Activated naive CD4-positive, alpha-beta T cell (primary cell): ENCODE measurements at places on chromosomes 6 and 20.

- no peak for DNase-seq
Observed at GRCh38 chr6:142846459-142846831, 98.5 kb downstream of the HIVEP2 start.

DNA sequence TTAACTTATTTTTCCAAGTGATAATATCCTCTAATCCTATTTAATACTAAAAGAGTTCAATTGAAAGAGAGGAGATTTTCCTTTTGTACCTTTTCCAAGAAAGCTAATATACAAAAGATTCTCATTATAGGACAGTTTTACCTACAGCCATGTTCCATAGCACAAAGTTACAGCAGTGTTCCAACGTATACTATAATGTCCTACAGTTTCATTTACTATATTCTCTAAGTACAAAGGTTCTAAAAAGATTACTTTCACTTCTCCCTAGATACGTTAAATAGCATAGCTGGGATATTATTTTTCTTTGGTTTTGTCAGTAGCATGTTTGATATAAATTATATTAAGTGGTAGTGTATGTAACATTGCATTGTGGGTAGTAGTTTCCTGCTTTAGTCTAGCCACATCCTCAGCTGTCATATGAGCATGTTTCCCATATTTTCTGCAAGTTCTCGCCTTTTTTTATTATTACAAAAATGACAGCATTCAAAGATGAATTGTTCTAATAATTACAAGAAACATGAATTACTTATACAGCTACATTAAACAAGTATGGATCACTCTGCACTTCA is 4.4 kb upstream of the RUNX2 start:
- DNase-seq: no peak

- no peak for DNase-seq
Observed at GRCh38 chr6:116247285-116247684, 6.6 kb downstream of the TSPYL4 start.

DNA sequence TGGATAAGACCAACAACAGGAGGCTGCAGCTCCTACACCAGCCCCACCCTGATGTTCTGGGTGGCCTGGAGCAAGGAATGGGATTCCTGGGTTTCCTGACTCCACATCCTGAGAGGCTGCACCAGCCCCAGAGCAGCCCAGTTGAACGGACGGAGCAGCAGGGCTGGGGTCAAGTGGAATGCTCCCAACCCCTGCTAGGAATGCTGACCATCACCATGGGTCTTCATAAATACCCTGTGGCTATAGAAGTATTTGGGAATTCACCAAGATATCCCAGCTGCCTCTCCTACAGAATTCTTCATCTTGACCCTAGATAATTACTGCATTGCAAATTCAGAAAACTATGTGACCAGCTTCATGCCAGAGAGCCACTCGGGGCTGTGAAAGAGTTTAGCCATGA is 180.3 kb downstream of the THBS2 start:
- DNase-seq: no peak

GRCh38 chr6:22298475-22298890 is 1.6 kb upstream of the PRL start:
- DNase-seq: no peak

DNA sequence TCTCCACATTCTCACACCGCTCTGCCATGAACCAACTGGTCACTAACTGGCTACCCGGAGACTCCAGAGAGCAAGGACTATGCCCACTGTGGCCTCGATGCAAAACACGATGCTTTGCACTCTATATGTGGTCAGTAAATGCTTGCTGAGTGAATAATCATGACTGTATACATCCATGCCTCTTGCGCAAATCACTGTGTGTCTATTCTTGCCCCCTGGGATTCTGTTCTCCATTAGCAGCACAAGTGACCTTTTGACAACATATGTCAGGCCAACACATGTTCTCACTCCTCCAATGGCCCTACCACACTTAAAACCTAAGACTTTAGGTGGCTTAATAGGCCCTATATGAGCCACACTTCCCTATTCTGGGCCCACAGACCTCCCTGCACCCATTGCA is 16.9 kb downstream of the KIF16B start:
- DNase-seq: no peak

DNA sequence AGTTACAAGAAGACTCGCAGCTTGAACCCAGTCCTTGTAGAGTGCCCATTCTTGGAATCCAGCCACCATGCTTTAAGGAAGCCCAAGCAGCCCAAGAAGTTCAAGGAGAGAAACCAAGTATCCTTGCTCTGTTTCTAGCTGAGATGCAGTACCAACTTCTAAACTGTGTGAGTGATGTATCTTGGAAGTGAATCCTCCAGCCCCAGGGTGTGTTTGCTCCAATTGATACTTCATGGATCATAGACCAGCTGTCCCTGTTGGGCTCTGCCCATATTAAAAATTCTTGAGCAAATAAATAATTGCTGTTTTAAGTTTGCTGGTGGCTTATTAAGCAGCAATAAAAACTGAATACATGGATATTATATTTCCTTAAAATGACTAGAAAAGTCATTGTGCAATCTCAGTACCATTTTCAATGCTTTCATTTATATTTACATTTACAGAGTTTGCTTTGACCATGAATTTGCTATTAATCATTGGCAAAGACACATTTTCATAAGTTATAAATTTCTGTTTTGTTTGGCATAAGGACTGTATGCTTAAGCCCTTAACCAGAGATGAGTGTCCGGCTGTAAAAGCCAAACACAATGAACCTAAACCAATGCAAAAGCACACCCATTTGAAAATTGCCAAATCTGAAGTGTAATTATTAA is 9.2 kb downstream of the SPTLC3 start:
- no peak for DNase-seq

- no peak for DNase-seq
Observed at GRCh38 chr6:65633501-65633900, 73.5 kb downstream of the EYS start.

GRCh38 chr6:149445095-149445466 is 39.7 kb downstream of the ZC3H12D start:
- DNase-seq: no peak

- peak; percentile 56 for DNase-seq
Observed at GRCh38 chr6:16332175-16332542, 93.8 kb downstream of the GMPR start.

DNA sequence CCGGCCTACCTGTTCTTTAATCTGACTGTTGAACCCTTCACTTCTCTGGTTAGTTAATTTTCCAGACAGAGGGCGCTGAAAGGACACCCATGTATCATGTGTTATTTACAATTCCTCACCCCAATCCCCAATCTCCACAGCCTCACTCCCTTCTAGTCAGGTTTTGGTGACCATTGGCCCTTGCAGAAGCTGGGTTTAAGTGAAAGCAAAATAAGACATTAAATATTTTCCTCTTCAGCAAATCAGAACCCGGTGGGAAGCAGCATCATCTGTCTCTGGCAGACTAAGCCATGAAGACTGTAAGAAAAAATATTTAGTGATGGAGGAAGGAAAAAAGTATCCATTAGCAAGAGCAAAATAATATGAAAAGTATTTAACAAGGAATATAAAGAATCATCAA is 9.4 kb upstream of the HLA-DQA1 start:
- DNase-seq: no peak

- DNase-seq: no peak
Observed at GRCh38 chr6:154230393-154230792, 126.2 kb downstream of the IPCEF1 start.

GRCh38 chr6:40325791-40326190 is 261.4 kb downstream of the LRFN2 start:
- no peak for DNase-seq

- no peak for DNase-seq
Observed at GRCh38 chr6:149285626-149286025, 31.9 kb upstream of the TAB2 start.

GRCh38 chr6:9173229-9173628 is 737.9 kb upstream of the SLC35B3 start:
- DNase-seq: no peak

DNA sequence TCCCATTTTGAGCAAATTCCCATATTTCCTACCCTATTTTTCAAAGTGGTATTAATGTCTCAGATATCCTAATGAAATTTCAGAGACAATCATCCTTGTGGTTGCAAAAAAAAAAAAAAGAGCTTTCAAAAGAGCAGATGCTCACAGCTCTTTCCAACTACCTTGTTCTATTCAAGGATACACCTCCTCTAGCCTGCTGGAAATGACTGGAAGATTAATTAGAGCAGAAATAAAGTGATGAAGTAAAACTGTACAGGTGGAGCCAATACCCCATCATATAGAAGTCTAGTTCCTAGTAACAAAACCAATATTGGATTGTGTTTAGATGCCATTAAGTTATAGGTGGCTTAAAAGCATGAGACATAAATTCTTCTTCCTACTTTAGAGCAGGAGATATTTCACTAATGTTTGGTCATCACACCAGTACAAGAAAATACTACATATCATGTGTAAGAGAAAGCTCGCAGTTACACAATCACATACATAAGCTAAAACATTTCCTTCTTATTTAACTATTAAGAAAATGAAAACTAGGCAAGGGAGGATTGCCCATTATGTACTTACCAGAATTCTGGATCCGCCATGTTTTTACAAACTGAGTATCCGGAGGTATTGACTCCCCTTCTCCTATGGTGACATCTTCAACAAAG is 42.4 kb downstream of the ILRUN start:
- DNase-seq: no peak
